ENCODE measurements at places on chromosomes 11 and 22.

- no peak for DNase-seq
Observed at GRCh38 chr22:22171357-22172218, 73.0 kb upstream of the VPREB1 start.

DNA sequence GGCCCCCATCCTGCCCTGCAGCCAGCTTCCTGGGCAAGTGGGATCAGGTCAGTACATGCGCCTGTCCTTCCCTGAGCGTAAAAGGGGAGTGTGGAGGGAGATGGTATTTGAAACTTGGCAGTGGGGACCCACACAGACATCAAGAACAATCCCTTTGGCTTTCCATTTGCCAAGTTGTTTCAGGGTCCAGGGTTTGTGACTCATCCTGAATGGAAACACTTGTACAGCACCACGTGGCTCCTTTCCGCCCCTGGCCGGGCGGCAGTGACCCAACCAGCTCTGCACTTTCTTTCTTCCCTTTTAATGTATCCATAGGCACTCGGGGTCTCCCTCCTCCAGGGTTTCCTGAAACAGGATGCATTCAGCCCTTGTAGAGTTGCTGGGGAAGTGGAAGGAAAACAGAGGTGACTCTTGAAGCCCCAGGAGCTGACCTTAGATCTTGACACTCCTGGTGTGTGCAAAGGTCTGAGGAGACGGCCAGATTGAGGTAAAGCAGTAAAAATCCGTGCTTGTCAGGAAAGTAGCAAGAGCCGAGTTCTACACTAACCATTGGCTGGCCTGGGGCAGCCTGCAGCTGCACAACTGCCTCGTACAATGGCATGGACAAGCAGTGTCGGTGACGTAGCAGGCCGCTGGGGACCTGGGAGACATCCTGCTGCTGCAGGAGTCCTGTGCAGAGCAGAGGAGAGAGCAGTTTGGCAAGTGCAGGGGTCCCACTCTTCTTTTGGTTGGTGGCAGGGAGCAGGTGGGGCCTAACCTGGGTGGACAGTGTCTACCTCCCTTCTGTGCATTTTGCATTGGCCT is 189.8 kb downstream of the SNX19 start:
- peak; percentile 25 for DNase-seq

DNA sequence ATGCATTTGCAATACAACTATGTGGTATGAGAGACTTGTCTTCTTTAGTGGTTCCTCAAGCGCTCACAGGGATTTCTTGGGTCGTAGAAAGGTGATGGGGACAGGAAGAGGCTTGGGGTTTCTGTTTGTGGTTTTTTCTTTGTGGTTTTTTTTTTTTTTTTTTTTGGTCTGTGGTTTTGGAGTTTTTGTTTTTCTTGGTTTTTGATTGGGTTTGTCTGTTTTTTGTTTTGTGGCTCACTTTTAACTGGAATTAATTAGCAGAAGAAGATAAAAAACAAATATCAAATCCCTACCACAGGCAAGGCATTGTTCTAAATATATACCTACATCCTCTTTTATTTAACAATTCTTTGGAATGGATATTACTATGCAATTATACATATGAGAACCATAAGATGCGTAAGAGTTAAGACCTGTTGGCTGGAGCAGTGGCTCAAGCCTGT is 5.5 kb downstream of the TTC28 start:
- DNase-seq: no peak

DNA sequence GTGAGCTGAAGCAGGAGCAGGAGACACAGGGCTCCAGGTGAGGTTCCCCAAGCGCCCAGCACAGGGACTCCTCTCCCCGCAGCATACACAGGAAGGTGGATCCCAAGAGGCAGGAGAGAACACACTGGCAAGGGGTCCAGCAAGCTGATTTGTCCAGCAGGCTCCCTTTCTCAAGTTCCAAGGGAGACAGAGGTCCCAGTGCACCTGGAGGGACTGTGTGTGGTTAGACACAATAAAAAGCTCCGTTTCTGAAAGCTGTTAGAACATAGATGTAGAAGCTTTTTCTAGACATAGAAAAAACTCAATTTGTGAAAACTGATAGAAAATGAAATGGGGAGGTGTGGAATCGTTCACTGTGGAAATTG is 1.8 kb downstream of the CALCB start:
- DNase-seq: no peak

DNA sequence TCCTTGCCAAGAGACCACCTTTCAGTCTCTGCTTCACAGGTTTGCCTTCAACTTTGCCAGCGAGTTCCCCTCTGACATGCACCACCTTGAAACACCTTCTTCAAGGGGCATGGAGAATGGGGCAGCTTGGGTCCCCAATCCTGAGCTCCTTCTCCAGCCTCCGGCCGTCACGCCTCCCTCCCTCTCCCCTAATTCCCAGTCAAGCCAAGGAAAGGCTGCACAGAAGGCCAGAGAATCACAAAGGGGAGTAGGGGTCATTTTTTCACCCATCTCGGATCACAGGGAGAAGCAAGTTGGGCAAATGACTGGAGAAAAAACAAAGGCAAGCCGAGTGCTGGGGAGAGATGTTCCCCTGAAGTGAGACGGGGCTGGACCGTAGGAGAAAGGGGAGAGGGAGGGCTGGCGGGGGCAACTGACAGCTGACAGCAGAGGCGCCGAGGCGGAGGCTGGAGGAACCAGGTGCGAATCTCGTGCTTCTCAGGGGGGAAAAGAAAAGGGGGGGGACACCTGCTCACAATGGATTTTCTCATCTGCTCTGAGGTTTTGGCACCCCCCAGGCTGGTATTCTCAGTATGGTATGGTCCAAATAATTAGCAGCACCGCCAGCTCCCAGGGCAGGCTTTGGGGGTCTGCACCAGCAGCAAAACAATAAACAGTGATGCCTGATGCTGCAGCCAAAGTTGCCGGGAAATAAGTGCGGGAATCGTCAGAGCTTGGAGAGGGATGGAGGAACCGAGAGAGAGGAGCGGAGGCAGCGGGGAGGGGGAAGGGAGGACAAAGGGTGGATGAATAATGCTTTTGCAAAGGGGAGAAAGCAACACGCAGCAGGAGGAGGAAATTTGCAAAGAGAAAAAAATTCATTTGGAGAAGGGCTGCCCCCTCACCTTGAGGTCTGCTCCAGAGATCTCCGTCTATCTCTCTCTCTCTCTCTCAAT is 644 bp downstream of the YPEL4 start:
- DNase-seq: no peak

- DNase-seq: no peak
Observed at GRCh38 chr11:95711945-95712221, 77.7 kb downstream of the FAM76B start.

DNA sequence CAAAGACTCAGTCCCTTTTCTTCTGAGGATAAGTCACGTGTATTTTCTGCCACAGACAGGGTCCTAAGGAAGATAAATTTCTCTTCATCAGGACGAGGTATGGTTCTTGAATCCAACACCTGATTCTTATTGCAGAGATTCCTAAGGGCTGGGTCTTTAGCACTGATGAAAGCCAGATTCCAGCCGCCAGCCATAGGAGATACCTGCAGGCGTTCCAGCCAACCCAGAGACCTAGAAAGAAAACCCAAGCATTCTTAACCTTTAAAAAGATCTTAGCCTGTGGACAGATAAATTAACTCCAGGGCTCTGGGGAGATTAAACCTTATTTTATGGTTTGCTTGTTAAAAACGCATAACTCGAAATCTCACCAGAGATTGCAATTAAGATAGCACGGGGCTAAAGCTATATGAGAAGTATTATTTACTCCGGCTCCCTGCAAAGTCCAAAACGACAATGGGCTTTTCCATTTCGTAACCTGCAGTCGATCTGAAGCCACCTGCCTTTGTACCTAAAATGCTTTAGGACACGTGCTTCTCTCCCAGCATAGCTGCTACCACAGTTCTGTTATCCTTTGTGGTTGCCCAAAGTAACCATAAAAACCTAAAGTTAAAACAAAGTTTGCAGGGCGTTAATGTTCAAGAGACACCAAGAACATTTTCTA is 104.5 kb downstream of the NXPE2 start:
- no peak for DNase-seq

GRCh38 chr11:33669598-33670249 is 30.9 kb downstream of the C11orf91 start:
- no peak for DNase-seq

DNA sequence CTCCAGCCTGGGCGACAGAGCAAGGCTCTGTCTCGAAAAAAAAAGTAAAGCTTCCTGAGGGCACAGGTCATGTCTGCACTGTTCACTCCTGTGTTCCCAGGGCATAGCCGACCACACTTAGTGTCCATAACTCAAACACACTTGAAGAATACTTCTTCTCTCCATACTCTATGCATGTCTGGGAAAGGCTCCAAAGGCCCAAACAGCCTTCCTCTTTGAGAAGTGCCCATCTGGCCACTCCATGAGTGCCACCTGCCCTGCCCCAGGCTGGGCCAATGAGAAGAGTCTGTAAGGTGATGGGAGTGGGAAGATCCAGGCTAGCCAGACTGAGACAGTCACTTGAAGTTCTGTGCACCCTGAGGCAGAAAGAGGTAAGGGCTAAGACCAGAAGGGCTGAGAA is 24.7 kb downstream of the DGCR2 start:
- no peak for DNase-seq

DNA sequence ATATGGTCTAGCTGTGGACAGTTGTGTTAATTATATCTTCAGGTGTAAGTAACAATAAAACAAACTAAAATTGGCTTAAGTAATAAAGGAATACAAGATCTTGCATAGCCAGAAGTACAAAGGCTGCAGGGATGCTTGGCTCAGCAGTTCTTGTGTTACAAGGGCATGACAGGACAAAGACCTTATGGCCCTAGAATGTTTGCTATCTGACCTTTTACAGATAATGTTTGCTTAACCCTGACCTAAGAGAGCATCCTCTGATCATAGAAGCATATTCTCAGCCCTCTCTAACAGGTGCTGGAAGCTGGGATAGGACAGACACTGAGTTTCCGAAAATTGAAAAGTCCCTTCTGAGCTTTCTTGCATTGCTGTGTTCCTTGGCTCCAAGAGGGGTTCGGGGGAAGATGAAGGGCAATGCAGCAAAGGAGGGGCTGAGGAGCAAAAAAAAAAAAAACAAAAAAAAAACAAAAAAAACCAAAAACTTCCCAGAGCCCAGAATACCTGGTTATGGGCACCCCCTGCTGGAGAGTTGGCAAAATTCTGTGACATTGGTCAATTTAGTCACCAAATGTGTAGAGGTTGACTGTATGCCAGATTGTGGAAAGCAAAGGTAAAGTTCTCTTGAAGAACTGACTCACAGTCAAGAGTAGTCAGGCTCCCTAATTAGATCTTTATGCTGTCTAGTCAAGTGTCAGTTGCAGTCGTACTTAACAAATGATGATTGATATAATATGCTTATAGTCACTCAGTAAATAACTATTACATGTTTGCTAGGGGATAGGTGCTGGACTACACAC is 10.4 kb upstream of the HIKESHI start:
- no peak for DNase-seq

- DNase-seq: no peak
Observed at GRCh38 chr22:31276426-31277167, 15.7 kb downstream of the PIK3IP1 start.

- no peak for DNase-seq
Observed at GRCh38 chr22:29872989-29873388, 10.0 kb upstream of the MTMR3 start.

- no peak for DNase-seq
Observed at GRCh38 chr11:48088682-48089050, 108.3 kb downstream of the PTPRJ start.

DNA sequence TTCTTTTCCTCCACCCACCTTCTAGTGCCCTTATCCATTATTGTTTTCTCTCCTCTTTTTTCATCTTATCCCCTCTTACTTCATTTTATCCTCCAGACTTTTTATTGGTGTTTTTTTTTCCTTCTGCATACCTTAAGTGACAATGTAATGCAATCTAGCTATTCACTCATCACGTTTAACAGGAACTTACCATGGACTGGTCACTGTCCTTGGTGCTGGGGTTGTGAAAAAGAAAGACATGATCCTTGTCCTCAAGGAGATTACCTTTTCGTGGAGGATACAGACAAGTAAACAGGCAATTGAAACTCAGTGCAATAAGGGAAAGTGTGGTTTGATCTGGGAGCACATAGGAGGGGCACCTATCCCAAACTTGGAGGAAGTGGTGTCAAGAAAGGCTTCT is 20.7 kb downstream of the SYT9 start:
- no peak for DNase-seq

DNA sequence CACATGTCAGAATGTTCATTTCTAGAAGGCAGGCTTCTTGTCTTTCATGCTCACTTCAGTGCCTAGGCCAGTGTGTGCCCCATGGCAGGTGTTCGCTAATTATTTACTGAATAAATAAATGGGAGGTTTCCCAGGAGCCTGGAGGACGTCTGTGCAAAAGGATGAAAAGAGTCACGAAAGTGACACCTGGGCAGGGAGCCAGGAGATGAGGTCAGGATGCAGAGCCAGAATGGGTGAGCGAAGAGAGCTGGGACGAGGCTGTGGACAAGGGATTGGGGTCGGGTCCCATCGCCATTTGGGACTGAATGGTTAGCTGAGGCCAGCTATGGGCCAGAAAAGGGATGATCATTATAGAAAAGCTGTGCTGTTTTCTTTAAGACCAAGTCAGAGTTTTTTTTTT is 560.4 kb downstream of the TBC1D22A start:
- no peak for DNase-seq

- no peak for DNase-seq
Observed at GRCh38 chr22:35642305-35642741, 5.9 kb upstream of the APOL6 start.

DNA sequence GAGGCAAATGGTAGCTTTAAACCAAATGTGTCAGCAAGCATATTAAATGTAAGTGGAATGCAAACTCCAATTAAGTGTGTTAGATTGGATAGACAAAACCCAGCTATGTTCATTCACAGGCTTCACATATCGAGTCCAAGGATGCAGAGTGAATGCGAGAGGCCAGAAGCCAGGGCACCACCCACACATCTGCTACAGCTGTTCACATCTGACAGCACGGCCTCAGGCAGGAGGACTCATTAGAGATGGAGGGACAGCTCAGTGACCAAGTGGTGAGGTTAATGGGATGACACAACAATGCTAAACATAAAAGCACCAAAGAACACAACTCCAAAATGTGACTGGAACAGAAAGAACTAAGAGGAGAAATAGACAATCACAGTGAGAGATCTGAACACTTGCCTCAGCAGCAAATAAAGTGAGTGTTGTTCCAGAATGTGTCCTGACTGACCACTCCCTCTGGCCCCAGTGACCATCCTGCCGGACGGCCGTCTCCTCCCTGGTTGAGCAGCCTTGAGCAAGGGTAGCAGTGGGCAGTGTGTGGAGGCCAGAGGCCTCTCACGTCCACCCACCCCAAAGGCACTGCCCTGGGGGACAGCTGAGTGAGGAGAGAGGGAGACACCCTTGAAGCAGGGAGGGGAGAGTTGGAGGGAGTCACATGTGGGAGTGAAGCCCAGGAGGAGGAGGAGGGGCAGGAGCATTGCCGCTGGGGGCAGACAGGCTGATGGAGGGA is 23.8 kb downstream of the ALG12 start:
- DNase-seq: no peak

- no peak for DNase-seq
Observed at GRCh38 chr11:8610532-8611116, 16.6 kb upstream of the STK33 start.

- no peak for DNase-seq
Observed at GRCh38 chr22:37312549-37313183, 30.4 kb downstream of the CYTH4 start.
